ENCODE measurements at places on chromosomes 5 and 9.
A peak's percentile ranks its signal among the peaks of the same experiment; 100 is the strongest.

DNA sequence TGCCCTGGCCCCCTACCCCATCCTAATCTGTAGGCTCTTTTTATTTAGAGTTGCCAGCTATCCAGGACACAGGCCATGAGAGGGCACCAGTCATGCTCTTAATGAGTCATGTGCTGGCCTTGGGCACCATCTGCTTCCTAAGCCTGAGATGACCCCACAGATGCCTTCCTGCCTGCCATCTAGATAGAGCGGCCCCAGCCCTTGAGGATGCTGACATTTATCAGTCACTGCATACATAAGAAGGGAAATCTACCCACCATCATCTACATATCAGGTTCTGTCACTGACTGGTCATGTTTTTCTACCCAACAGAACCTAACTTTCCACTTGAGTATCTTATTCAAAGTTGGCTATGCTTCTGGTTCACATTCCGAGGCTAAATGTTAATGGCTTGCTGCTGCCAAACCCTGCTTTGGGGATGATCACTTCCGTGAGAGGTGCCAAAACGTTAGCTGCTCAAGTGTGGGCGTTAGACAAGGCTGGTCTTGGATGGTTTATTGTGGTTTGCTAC is 49.9 kb upstream of the TTC23L start:
- peak; percentile 21 for DNase-seq

DNA sequence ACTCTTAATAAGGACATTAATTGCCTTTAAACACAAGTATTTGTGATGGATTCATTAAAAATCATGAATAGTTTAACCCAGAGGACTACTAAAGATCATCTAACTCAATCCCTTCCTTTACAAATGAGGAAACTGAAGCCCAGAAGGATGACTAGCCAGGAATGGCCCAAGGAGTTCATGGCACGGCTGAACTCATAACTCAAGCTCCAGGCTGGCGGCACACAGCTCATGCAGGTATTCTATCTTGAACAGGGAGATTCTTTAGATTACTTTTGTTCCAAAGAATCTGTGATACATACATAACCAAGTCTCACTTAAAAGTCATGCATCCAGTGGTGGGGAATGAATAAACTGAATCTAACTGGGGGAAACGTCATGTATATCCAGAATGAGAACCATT is 495.5 kb downstream of the ACTL7B start:
- DNase-seq = no peak

GRCh38 chr5:88827997-88828396 is 55.0 kb downstream of the MEF2C start:
- DNase-seq = no peak

GRCh38 chr5:97476852-97477534 is 293.9 kb upstream of the RIOK2 start:
- no peak for DNase-seq

DNA sequence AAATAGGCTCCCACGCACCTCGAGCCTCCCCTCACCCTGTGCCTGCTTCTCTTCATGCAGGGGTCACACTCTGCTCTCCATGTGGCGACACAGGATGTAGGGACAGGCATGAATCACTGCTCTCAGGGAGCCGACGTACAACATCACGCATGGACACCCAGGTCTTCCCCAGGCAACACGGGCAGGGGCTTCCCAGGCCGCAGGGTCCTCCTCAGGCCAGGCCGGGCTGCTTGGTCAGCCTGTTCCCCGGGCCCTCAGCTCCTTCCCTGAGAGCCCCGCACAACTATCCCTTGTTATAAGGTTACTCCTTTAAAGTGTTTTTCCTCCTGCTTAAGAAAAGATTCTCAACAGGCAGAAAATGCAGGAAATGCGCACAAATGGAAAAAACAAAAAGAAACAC is 1.1 kb downstream of the SLC6A18 start:
- DNase-seq = no peak

GRCh38 chr9:122184551-122184950 is 24.8 kb downstream of the MORN5 start:
- DNase-seq = no peak

DNA sequence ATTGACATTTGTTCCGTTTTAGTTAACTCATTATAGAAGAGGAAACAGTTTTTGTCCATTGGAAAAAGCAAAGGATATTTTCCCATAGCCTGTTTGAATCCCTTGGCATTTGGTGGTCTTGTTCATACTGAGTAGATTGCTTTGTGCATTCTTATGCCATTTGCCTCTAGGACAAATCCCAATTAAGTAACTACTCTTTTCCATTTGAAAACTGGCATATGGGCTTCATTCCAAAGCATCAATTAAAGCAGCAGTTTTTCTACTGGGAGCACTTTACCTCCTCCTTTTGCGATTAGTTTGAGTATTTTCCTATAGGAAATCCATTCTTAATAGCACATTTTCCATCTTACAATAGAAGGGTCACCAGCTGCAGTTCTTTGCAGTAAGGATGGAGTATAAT is 31.2 kb downstream of the GPR21 start:
- no peak for DNase-seq

GRCh38 chr5:167658889-167659288 is 632.6 kb upstream of the WWC1 start:
- no peak for DNase-seq

- no peak for DNase-seq
These were observed 123.9 kb upstream of the ADAMTSL1 start for GRCh38 chr9:18350036-18350435.

GRCh38 chr5:171246231-171246630 is 62.8 kb upstream of the TLX3 start:
- no peak for DNase-seq

DNA sequence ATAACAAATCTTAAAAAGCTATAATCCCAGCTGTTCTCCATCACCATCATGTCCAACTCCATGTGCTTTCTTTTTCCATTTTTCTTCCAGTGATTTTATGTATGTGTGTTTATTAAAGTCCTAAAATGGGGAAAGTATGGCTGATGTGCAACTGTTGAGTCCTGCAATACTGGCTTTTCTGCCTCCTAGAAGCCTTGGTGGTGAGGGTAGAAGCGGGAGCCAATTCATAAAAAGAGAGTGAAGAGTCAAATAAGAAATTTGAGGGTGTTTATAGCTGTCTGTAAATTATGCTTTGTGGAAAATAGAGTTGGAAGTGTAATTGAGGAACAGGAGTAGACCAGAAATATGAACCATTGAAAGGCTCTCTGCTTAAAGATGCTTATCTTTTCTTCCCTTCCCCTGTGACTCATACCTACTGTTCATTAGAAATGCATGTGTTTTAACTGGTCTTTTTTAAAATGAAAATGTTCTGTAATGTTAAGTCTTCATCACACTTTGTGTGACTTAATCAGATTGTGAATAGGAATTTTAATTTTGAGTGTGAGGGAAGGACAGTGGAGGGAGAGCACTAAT is 80.1 kb downstream of the ZCCHC7 start:
- peak; percentile 27 for DNase-seq

- DNase-seq = no peak
These were observed 86.1 kb downstream of the SH3TC2 start for GRCh38 chr5:148976569-148977381.

GRCh38 chr9:124754289-124754688 is 16.8 kb downstream of the NR6A1 start:
- DNase-seq = no peak

DNA sequence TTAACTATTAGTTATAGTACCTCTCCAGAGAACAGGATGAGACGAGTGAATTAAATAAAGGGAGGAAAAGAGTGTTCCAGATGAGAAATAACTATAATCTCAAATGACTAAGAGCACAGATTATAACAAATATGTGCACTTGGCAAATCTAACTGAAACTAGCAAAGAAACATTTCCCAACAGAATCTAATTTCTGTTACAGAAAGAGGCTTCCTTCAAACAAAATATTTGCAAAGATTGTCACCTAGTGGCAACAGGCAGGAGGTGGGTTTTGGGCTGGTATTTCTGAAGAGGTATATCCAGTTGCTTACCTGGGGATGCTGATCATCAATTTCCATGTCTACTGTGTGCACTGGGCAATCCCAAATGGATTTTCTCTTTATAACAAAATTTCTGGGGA is 5.6 kb upstream of the SPDL1 start:
- DNase-seq = no peak

GRCh38 chr5:110727025-110727314 is 499 bp upstream of the TMEM232 start:
- no peak for DNase-seq

GRCh38 chr5:72956324-72957140 is 691 bp downstream of the FCHO2 start:
- peak; percentile 17 for DNase-seq

DNA sequence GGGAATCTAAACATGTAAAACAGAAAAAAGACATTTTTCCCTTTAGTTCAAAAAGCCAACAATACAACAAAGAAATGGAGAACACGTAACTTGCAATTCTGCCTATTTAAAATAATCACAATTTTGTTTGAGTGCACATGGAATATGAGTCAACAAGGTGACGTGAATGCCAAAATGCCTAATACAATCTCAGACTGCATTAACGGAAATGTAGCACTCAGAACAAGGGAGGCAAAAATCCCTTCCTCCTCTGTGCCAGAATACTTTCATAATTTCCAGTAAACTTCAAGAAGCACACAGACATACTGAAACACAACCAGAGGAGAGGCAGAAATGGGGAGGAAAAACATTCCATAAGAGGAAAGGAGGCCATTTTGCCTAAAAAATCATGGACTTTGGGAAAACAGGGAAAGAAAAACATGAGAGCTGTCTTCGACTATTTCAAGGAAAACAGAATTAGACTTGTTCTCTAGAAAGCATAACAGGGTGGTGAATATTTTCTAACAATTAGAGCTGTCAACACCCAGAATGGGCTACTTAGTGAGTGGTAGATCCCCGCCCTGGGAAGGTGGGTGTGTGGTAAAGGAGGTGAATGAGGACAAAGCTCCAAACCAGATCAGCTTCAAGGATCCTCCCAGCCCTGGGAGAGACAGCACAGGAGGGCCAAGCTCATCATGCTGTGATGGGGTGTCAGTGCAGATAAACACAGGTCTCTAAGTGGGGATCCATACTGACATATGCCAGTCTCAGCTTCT is 48.2 kb downstream of the ABCA1 start:
- DNase-seq = no peak

- DNase-seq = no peak
These were observed 458.4 kb upstream of the C9orf72 start for GRCh38 chr9:28031521-28032267.

DNA sequence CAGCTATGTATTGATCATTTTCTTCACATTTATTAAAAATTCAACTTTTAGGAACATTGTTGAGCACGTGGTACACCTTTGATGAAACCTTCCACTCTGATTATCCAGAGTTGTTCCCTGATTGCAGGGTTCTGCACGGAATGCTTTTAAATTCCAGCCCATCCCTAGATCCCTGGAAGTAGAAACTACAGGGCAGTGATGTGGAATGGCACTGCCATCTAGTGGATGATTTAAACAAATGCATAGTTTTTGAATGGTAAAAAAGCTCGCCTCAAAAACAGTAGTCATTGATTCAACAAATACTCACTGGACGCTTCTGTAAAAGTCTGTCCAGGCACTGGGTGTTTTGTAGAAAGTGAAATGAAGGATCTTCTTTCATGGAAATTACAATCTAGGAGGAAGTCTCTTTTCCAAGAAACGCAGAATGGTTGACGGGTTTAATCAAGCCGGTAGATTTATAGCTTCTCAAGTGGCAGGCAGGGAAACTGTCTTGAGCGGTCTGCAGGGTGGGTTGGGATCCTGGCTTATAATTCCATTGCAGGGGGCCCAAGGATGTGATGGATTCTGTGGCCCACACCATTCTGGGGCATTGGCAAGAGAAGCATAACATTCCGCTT is 118.4 kb downstream of the ARHGAP26 start:
- peak; percentile 1 for DNase-seq

- DNase-seq = no peak
These were observed 62.0 kb upstream of the GLRX start for GRCh38 chr5:95884511-95884910.

DNA sequence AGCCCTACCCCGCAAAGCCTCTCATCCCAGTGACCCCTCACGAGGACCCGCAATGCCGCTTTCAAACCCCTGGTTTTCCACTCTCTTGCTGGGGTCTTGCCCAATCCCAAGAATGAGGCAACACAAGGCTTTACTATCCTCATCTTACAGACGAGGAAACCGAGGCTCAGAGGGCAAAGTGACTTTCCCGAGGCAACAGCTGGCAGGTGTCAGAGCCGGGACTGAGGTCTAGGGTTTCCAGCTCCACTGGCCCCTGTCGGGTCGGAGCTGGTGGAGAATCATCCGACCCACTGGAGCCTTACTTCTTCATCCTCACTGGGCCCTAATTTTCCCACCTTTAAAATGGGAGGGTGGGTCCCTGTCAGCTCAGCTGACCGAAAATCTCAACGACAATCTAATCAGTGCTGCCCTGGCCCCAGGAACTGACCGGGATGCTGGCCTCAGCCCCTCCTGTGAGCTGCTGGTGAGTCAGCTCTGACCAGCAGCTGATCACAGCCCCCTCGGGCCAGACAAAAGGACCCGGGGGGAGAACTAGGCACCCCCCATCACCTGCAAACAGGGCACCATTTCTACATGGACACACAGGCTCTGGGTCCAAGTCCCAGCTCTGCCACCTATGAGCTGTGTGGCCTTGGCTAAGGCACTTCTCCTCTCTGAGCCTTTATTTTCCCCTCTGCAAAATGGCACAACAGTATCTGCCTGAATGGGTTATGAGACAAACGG is 72.7 kb upstream of the STXBP1 start:
- DNase-seq = no peak

Measured in DMS 273 treated with DMSO at 0.1 percent for 48 hours (cell line).